ENCODE measurements at places on chromosomes 7 and 10. TPM values are rescaled to one million over a fixed set of nuclear protein-coding genes. Genes with fewer than 3 reads are reported as not detected.

Gene NEUROG3
- total RNA-seq = not detected

DNA sequence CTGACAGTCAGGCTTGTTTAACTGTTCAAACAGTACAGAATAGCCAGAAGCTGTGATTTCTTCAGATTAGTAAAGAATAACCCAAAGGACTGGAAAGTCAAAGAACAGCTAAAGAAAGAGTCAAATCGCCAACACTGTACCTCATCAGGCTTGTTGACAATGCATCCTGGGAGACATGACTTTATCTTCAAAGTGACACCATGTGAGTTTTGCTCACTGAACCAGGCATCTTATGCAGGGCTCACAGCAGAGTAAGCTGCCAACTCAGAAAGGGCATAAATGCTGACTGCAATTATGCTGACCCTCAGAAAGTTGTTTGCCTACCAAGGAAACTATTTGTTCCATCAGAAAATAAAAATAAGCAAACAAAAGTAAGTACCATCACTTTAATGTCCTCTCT lies 96.4 kb downstream of the MAGI2 start:
- DNase-seq = no peak

DNA sequence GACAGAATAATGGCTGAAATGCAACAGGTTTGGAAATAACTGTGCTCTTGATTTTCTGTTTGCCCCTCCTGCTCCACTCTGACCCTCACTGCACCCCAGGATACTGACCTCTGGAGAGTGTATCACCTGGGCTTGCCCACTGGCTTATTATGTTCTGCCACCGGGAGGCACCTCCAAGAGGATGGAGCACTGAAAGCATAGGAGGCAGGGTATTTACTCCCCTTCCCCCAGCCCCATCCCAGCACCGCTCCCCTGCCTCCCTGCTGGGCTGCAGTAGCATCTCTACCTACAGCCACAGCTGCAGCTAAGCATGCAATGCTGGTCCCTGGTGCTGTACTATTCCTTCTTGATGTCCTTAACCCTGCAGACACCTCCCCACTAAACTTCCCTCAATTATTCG lies 26.4 kb downstream of the RAB11FIP2 start:
- no peak for DNase-seq

GRCh38 chr7:10212649-10213048 lies 761.0 kb upstream of the PHF14 start:
- no peak for DNase-seq

Gene FAM241B
- total RNA-seq = 5.7 TPM

All from tibial nerve (tissue), 4 donors.